ENCODE measurements at places on chromosomes 6 and 20. TPM values are rescaled to one million over a fixed set of nuclear protein-coding genes. Genes with fewer than 3 reads are reported as not detected.

NCOA5 gene
- total RNA-seq = 27.3 TPM

- DNase-seq = no peak
These were observed 216.1 kb downstream of the FOXA2 start for GRCh38 chr20:22368235-22368634.

DNA sequence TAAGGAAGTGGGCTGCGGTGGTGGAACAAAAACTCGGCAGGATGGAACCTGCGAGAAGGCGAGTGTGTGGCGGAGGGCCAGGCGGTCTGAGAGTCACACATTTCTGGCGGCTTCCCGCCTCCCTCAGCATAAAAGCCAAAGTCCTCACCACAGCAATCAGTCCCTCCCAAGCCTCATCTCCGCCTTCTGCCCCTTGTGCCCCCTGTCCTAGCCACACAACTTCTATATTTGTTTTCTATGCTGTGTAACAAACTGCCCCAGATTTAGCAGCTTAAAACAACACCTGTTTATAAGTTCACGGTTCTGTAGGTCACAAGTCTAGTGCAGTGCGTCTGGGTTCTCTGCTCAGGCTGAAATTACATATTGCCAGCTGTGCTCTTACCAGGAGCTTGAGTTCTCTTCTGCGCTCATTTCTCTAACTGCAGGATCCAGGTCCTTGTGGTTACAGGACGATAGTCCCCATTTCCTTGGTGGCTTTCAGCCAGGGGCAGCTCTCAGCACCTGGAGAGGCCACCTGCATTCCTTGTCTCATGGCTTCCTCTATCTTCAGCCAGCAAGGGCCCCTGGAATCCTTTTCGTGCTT is 11.7 kb upstream of the SPO11 start:
- no peak for DNase-seq

DNA sequence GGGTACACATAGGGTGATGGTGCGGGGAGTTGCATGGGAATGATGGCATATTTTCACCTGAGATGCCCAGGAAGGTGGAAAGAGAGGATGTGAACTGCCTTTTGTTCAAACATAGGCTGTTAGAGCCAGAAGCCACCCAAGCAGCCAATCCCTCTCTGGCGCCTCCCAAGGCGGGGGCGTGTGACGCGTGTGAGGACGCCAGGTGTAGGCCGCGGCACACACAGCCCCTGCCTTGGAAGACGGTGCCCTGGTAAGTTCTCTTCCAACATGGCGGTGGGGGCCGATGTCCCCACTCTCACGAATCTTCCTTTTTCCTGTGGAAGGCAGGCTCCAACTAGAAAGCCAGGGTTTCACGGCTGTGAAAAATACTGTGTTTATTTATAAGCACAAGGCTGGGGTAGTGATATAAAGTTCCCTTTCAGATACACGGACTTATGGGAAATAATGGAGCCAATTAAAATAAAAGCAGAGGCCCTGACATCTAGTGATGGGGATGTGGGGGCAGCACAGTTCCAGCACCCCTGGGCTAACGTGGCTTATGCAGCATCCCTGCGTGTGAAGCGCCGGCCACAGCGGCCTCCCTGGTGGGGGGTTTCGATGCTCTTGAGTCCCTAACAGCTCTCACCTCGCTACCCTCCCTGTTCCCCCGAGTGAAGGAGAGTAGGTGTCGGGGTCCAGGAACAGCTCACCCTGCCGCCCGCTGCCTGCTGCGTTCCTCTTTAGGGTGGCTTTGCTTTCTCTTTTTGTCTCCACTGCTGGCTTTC is 28.3 kb downstream of the CDH4 start:
- no peak for DNase-seq

DNA sequence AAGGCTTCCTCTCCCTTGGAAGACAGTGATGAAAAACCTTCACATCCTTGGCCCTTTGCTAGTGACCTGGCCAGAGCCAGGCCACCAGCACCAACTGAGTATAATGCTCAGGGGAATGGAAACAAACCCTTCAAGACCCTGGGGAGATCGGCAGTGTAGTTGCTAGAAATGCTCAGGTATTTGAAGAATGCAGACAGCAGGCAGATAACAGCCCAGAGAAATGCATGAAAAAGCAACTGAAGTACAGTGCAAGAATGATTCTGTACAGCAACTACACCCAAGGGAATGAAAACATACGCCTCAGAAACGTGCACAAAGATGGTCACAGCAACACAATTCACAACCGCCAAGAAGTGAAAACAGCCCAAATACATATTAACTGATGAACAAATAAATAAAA is 41.1 kb downstream of the PPP1R3G start:
- DNase-seq = no peak

DNA sequence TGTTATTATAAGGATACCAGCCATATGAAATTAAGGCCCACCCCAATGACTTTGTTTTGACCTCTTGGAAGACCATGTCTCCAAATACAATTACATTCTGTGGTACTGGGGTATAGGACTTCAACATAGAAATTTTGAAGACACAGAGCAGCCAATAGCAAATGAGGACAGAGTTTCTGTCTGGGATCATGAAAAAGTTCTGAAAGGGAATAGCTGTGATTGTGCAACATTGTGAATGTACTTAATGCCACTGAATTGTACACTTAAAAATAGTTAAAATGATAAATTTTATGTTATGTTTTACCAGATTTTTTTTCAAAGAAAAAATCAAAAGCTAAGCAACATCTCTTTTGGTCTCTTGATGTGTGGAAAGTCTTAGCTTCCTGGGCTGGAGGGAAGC is 27.0 kb upstream of the AGPAT4 start:
- DNase-seq = no peak

All from activated naive CD8-positive, alpha-beta T cell treated with anti-CD3 and anti-CD28 coated beads for 36 hours (primary cell).